Suppressor macrophage treated with lipopolysaccharide for 1 hour (primary cell): ENCODE measurements at places on chromosomes 2 and 18.

DNA sequence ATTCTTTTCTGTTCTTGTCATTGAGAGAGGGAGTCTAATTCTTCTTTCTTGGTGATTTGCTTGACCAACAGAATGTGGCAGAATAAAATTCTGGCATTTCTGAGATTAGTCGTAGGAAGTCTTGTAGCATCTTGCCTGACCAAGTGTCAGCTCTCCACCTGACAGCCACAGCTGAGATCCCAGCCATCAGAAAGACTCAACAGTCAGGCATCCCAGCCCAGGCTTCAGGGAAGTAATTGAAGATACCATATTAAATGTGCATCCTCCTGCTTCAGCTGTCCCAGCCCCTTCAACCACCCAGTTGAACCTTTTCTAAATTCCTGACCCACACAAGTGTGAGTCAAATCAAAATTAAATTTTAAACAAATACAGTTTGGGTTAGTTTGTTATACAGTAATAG lies 208.3 kb downstream of the PIK3C3 start:
- no peak for DNase-seq

- DNase-seq = no peak
Measured at GRCh38 chr2:31413862-31414550, 536 bp downstream of the XDH start.

DNA sequence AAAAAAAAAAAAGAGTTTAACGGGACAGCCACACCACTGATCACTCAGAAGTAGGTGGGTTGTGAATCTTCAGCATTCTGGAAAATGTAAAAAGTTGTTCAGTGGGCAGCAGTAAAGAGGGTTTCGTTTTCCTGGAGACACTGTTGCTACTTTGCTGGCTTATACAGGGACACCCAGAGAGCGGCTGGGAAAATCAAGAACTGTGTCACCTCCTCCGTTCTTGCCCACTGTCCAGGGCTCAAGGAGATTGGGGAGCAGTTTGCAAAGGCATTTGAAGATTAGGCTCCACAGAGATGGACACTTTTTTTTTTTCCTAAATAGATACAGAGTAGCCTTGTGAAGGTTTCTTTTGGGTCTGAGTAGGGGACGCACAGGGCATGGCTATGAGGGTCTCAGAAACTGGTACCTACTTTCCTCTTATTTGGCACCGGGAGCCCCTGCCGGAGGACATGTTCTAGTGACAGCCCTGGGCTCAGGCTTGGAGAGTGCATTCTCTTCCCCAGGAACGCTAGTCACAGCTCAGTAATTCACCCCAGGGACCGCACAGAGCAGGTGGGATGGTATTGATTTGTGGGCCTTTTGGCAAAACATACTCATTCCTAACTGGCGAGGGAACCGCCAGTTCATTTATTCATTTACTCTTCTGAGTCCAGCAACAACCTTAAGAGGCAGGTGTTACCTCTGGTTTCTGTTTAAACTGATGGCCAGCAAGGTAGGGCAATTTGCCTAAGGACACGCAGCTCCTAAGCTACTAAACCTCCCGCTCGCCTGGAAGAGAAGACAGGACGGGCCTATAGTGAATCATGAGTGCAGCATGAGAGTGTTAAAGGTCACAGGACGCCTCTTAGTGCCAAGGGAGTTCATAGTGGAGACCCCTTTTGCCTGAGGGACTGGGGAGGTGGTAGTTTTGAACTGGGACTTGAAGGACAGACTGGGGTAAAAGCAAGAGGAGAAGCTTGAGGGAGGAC lies 53.1 kb downstream of the HPCAL1 start:
- DNase-seq = no peak

- no peak for DNase-seq
Measured at GRCh38 chr18:33460681-33461080, 20.2 kb upstream of the CCDC178 start.

GRCh38 chr2:40197121-40197520 lies 254.8 kb downstream of the SLC8A1 start:
- DNase-seq = no peak

DNA sequence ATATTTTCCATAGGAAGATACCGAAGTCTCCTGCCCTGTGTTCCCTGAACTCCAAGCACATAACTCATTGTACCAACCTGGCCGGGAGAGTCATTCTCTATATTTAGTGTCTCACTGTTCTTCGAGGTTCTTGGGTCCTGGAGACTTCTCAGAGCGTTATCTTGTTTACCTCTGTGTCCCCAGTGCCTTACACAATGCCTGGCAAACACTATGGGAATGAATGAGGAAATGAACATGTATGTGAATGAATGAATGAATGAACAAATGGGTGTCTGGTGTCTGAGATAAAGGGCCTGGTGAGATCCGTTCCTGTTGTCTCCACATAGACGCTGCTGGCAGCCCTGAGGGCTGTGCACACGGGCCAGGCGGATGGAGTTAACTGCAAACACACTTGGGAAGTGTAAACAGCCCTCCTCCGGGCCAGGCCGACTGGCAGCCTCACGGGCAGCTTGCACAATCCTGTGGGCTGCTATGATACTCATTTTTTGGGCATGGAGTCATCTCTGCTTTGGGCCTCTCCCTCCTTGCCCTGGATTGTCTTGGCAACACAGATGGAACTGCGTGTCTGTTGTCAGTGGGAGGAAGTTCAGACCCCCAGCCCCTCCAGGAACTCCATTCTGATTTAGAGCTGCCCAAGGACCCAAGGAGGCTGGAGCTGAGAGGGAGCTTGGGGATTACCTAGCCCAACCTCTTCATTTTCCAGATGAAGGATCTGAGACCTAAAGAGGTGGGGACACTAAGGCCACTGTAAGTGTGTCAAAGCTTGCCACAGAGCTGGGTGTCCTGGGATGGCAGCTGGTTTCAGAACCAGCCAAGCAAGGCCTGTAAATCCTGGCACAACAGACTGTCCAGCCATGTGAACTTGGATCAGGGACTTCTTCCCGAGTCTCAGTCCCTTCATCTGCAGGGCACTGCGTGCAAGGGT lies 124.4 kb downstream of the INHBB start:
- DNase-seq = peak; percentile 32

- peak; percentile 49 for DNase-seq
Measured at GRCh38 chr2:8334866-8335325, 347.0 kb upstream of the ID2 start.

- DNase-seq = no peak
Measured at GRCh38 chr2:109102588-109103233, 26.3 kb upstream of the SH3RF3 start.
